CD4-positive, alpha-beta T cell treated with Interleukin-2 at 100 ng/mL for 4 hours (primary cell): ENCODE measurements at places on chromosomes 4 and X.

GRCh38 chrX:23482561-23482960 is 147.9 kb downstream of the PTCHD1 start:
- no peak for DNase-seq

DNA sequence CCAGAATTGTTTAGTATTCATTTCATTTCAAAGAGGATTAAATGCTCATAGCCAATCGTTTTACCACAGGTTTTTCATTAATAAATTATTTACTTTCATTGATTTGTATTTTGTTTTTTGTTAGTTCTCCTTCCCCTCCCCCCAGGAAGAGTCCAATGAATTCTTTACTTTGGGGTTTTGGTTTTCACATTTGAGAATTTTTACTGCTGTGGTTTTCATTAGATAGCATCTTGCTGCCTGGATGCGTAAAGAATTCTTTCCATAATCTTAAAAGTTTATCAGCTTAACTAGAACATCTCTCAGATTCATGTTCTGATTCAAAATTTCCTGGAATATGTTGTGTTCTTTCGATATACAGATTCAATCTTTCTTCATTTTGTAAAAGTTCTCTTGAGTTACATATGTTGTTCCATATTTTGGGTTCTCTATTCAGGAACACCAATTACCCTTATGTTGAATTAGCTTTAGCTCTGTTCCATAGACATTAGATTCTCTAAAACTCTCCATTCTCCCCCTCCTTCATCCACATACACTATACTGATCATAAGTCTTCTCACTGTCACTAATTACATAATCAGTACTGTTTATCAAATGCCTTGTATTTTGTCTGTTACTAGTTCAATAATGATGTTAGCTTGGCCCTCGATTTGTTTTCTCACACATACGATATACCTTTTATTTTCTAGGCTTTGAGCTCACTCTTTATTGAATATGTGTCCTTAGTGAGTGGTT is 184.4 kb downstream of the CAMK2D start:
- DNase-seq = no peak

GRCh38 chr4:168509786-168510185 is 12.9 kb downstream of the PALLD start:
- peak; percentile 43 for DNase-seq

- no peak for DNase-seq
Observed at GRCh38 chr4:38133711-38134480, 173.7 kb downstream of the PTTG2 start.

- no peak for DNase-seq
Observed at GRCh38 chr4:37946503-37947179, 13.6 kb upstream of the PTTG2 start.

- no peak for DNase-seq
Observed at GRCh38 chrX:112058255-112058654, 24.3 kb downstream of the TRPC5 start.

DNA sequence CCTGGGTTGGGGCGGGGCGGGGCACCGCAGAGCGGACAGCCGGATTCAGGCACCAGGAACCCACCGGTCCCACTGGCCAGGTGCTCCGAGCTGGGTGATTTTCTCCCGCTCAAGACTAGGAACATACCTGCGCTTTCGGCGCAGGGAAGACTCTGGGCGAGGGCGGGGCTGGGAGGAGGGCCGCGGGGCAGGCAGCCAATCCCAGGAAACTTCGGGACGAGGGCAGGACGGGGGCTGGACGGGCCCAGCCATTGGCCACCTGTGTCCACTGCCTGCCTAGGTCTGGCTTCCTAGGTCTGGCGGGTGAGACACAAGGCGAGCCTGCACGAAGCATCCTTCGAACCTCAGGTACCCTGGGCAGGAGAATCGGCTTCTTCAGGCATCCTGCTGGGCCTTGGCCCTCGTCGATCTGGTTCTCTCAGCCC is 274 bp upstream of the ERVMER34-1 start:
- no peak for DNase-seq

DNA sequence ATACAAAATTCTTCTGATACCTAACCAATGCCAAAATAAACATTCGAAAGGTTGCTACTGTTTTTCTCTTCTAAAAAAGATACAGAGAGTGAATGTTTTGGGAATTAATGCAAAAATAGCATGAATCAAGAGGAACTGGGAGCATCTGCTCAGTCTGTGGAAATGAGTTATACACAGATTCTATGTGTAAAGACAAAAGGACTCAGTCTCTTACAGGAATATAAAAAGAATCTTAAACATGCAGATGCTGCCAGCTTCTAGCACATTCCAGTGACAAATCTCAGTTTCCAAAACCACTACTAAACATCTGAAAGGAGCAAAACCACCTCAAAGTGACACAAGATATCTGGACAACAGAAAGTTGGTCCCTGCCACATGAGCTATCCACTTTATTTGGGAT is 55.0 kb downstream of the PAPSS1 start:
- no peak for DNase-seq

- no peak for DNase-seq
Observed at GRCh38 chrX:68935362-68935761, 106.5 kb downstream of the EFNB1 start.

- no peak for DNase-seq
Observed at GRCh38 chrX:5163663-5164062, 1065.0 kb downstream of the NLGN4X start.

GRCh38 chrX:71669492-71669891 is 2.1 kb downstream of the LOC101059915 start:
- no peak for DNase-seq

GRCh38 chr4:107482546-107482945 is 237.5 kb downstream of the PAPSS1 start:
- no peak for DNase-seq

GRCh38 chr4:75639124-75639695 is 8.9 kb upstream of the CDKL2 start:
- DNase-seq = no peak

- DNase-seq = no peak
Observed at GRCh38 chr4:36824682-36825081, 419.9 kb upstream of the NWD2 start.

DNA sequence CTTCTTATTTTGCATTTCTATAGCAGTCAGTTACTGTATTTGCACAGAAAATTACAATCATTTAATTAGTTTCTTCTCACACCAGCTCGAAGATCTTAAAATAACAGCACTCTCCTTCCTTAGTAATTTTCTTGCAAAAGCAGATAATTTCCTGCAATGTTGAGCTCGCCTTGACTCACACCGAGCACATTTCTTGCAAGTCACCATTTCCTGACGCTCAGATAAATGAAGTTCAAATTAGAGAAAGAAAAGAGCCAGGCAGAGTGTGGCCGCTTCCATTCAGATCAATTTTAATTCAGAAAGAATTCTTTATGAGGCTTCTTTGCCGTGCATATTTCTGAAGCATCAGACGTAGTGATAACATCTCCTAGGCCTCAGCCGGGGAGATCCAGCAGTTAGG is 10.1 kb downstream of the SORCS2 start:
- no peak for DNase-seq
